Panc1 (cell line): ENCODE measurements at places on chromosomes 11 and 22. TPM values are rescaled to one million over a fixed set of nuclear protein-coding genes. Genes with fewer than 3 reads are reported as not detected.

DNA sequence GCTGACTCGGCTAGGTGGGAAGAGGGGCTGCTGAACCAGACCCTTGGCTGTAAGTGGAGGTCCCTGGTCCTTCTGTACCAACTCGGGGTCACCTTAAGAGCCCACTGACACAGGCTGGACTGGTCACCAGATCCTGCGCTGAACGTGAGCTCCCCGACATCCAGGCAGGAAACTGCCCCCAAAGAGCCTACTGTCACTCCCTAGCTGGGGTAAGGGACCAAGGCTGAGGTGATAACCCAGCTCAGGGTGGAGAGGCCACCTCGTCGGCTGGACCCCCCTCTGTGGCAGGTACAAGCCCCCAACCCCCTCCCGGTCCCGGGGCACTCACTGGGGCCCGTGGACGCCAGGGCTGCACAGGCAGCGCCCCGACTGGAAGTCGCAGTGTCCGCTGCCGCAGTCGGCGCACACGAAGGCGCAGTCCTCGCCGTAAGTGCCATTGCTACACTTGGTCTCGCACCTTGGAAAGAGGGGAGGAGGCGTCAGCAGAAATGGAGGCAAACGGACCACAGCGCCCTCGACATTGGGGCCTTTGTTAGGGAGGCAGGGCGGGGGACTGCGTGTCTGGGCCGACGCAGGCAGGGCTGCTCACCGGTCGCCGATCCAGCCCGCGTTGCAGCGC lies 7.4 kb downstream of the SCARF2 start:
- no peak for DNase-seq

DNA sequence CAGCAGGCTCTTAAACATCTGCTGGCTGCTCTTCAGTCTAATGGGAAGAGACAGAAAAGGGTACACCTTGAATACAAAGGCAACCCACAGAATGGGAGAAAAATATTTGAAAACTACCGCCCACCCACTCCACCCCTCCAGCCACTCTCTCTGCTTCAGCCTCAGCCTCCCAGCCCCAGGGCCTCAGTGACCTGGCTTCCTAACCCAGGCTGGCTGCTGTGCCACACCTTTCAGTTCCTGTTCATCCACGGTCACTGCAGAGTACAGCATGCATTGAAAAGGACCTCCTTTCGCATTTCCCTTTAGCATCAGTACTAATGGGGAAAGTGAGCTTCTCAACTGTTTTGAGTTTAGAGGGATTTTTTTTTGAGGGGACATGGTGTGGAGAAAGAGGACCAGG lies 28.8 kb upstream of the SERPIND1 start:
- DNase-seq, result no peak

- no peak for DNase-seq
These were observed 53.7 kb downstream of the PARVA start for GRCh38 chr11:12430954-12431595.

DNA sequence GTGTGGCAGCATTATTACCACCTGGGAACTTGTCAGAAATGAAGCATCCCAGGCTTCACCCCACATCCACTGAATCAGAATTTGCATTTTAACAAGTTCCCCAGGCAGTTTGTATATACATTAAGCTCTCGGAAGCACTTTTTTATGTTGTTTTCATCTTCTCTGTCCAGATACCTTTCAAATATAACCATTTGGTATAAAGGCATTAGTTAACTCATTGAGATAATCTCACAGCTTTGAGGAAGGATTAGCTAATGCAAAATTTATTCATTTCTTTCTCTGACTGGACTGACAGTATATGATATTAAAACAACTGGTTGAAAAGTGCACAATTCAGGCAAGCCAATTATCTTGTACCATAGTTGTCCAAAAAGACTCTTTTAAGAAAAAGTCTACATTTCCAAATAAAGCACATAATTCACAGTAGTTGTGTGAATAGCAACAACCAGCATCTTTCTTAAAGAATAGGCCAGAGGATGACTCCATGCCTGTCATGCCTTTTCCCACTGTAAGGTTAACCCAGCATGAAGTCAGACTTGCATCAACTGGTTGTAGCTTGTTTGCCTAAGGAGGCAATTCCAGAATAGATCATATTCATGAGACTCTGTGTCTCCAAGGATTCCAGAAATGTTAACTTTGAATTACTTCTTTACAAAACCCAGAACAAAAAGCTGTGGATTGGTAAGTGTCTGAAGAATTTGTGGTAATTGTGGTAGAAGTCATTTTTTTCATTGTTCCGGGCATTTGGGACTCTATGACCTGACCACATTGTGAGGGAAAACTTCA lies 254.3 kb upstream of the SESN3 start:
- no peak for DNase-seq

Gene AGBL2
- total RNA-seq, result 6.8 TPM

Gene FAM111B
- 23.6 TPM for total RNA-seq
